ENCODE measurements at places on chromosomes 2 and 18.

DNA sequence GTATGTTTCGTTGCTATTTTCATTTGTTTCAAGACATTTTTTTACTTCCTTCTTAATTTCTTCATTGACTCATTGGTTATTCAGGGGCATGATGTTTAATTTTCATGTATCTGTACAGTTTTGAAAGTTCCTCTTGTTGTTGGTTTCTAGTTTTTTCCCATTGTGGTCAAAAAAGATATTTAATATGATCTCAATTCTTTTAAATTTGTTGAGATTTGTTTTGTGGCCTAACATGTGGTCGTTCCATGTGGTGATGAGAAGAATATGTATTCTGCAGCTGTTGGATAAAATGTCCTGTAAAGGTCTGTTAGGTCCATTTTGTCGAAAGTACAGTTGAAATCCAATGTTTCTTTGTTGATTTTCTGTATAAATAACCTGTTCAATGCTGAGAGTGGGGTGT, 110.3 kb upstream of the MAP4K4 start:
- DNase-seq = no peak

GRCh38 chr2:215557701-215558100, 121.8 kb upstream of the FN1 start:
- DNase-seq = no peak

DNA sequence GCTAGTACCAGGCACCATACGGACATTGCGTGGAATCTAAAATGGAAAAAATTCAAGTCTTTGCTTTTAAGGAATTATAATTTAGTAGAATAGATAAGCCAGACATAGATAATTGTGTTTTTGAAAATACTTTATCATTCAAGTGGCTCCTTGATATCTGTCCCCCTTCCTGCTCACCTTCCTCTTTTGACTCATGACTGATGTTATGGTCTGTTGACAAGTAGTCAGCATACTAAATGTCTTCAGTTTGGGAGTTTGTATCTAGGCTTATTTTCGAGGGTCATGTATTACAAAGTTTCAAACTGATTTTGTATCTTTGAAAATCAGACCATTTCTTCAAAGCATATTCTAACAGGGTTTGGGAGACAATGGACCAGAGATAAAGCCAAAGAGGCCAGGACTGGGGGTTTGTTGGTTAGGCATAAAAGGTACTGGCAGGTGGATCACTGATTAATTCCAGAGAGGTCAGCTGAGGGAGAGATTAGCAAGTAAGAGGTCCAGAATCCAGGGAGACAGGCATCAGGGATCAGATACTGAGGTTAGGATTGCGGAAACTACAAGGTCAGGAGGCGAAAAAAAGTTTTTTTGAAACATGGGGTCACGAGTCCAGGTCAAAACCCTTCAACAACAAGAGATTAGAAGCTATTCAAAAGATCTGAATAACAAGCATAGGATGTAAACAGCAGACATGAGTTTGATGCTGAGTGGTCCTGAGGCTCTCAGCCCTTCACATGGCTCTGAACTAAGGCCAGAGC, 31.5 kb upstream of the KLHL14 start:
- no peak for DNase-seq

- no peak for DNase-seq
Measured at GRCh38 chr2:241763551-241764274, 12.9 kb upstream of the GAL3ST2 start.

- no peak for DNase-seq
Measured at GRCh38 chr2:146867477-146867986, 977.3 kb upstream of the ACVR2A start.

DNA sequence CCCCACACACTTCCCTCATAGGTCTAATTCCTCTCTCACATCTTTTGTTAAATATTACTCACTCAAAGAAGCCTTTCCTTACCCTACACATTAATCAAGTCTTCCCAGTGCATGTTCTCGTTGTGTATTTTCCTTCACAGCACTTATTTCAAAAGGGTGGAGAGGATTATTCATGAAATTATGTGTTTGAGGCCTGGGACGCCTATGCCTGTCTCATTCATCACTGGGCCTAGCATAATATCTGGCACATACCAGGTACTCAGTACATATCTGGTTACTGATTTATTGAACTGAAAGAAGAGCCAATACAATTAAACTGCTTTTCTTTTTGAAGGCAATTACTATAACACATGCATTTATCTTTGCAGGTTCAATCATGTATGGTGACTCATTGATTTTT, 15.1 kb upstream of the MALL start:
- no peak for DNase-seq

DNA sequence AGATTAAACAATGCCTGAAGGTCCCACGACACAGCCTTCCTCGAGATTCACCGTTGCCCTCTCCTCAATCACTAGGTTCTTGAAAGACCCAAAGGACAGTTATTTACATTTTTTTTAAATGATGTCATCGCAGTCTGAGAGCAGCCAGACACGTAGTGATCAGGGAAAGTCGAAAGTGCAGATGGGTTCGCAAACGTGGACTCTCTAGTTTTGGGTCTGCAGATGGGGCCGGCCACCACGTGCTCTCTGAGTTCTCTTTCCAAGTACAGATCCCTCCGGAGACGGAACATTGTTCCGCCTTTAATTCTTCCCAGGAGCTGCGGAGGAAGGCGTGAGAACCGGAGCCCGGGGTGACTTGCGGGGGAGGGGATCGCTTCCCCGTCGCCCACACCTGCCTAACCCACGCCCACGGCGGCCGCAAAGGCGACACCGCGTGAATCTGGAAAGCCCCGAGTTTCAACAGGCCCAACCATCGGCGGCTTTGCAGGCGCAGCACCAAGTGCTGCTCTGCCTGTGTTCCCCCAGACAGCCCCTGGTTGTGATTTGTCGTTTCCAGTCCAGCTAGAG, 54.3 kb downstream of the PKDCC start:
- no peak for DNase-seq

GRCh38 chr2:16319551-16320121, 346.0 kb downstream of the CYRIA start:
- DNase-seq = no peak

DNA sequence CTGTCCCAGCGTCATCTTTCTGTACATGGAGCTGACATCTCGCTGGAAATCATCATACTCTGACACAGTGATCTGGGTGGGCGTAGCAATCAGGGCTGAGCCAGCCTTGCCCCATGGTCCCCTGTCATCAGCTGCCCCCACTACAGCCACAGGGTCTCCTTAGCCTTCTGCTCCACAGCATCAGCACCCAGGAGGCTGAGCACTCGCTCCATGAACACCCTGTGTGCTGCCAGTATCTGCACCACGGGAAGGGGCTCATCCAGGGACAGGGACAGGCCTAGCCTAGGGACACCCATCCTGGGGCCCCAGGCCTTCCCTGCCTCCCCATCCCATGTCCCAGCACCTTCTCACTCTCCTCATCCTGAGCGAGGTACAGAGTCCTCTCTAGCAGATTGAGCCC, 11.4 kb downstream of the ALPG start:
- DNase-seq = no peak

- DNase-seq = no peak
Measured at GRCh38 chr18:6044773-6045172, 149.5 kb upstream of the TMEM200C start.

- no peak for DNase-seq
Measured at GRCh38 chr2:19484736-19485135, 126.3 kb upstream of the OSR1 start.

DNA sequence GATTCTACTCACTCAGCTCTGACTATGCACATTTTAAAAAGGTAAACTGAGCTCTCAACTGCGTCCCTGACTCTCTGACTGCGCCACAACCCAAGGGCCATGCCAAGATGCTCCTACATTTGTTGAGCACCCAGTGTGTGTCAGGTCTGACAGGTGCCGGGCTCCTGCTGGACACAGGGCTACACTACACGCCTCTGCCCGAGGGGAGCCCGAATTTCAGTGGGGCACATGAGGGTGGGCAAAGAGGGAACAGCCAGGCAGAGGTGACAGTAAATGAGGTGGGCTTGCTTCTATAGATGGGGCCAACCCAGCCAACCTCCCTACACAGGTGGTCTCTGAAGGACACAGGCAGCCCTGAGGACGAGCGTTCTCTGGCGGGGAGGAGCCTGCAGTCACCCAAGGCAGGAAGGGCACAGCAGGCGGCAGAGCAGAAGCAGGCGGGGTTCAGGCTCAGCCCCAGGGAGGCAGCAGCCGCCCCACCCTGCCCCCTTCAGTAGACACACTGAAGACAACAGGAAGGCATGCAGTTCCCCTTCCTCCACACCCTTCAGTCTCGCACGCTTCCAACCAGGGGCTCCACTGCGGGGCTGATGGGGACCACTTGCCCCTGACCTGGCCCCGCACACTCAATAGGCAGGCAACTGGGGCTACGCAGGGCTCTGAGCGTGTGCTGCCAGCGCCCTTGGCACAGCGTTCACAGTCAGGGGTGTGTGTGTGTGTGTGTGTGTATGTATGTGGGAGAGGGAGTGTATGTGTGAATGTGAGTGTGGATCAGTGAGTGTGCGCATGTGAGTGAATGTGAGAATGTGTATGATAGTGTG, 98.4 kb downstream of the UXS1 start:
- no peak for DNase-seq

GRCh38 chr2:137237055-137237454, 471.7 kb downstream of the THSD7B start:
- no peak for DNase-seq

DNA sequence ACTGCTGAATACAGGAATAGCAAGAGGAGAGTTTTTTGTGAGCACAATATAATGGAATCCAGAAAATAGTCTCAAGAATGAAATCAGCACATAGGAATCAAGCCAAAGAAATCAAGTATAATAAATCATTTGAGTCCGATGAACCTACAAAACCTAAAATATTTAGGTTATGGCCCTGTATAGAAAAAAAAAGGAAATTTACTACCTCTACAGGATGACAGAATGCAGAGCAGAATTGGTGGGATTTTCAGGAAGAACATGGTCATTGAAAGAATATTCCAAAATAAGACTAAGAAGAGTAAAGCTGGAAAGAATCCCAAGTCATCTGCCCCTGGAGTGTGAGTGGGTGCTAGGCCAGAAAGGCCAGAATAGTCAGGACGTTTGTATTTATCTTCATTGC, 1041.2 kb upstream of the CDH2 start:
- DNase-seq = no peak

- no peak for DNase-seq
Measured at GRCh38 chr2:186031229-186031628, 292.6 kb downstream of the FSIP2 start.

GRCh38 chr18:75219745-75220375, 9.3 kb downstream of the TSHZ1 start:
- no peak for DNase-seq

- DNase-seq = no peak
Measured at GRCh38 chr2:99490623-99491461, 1.0 kb upstream of the REV1 start.

DNA sequence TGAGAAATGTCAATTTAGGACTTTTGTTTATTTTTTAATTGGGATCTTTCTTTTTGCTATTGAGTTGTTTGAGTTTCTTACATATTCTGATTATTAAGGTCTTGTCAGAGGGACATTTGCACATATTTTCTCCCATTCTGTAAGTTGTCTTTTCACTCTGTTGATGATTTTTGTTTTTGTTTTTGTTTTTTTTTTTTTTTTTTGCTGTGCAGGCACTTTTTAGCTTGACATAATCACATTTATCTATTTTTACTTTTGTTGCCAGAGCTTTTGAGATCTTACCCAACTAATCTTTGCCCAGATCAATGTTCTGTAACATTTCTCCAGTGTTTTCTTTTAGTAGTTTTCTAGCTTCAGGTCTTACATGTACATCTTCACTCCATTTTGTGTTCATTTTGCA, 166.6 kb downstream of the EPHA4 start:
- no peak for DNase-seq

GRCh38 chr18:37612524-37613252, 47.1 kb upstream of the CELF4 start:
- DNase-seq = no peak

DNA sequence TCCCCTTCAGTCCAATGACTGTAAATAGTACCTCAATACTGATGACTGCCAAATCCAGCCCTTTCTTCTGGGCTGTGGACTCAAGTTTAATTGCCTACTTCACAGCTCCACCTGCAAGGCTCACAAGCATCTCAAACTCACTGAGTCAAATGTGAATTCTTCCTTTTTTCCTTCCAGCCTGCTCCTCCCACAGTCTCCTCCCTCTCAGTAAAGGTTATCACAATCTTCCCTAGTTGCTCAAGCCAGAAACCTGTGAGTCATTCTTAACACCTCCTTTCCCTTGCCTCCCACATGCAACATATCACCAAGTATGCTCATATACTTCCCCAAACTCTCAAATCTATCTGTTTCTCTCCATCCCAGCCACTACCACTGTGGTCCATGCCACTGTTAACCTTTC, 3.7 kb upstream of the MFSD6 start:
- DNase-seq = no peak

DNA sequence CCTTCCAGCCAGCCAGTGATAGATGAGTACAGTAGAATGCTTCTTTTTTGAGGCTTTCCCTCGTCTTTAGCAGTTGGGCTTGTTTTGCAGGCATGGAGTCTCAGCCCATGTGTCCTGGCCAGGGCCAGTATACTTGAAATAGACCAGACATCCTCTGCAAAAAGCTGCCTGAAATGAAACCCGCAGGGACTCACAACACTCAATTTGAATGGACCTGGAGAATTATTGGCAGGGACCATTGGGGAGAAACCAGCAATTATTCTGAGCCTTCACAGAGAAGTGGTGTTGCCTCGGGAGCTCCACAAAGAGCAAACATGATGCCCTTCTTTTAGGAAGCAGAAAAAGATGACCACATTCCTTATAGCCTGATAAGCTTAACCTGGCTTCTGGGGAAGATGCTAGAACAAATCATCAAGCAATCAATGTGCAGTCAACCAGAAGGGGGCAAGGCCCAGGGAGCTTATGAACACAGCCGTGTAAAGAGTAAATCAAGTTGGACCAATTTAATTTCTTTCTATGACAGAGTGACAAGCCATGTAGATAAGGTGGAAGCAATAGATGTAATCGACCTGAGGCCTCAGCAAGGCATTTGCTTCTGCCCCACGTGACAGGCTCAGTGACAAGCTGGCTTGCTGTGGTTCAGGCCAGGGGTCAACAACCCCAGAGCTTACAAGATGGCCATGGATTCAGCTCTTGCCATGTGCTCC, 42.1 kb downstream of the BOD1L2 start:
- no peak for DNase-seq

GRCh38 chr2:166090346-166090745, 37.5 kb downstream of the SCN1A start:
- no peak for DNase-seq

DNA sequence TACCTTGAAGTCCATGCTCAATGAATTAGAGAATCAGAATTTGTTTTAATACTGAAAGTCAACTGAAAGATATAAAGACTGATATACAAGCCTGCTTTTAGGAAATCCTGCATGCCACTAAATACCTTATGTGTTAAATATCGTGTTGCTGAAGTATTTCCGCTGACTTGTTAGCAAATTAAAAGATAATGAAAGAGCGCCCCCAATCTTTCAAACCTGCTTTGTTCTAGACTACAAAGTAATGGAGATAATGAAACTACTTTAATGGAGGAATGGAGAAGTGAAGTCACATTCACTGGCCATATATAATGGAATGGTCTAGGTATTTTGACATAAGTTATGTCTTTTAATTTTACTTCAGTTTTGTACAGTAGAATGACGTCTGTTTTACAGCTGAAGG, 95.7 kb downstream of the ASXL3 start:
- DNase-seq = no peak

GRCh38 chr2:101205521-101206479, 46.9 kb upstream of the CNOT11 start:
- DNase-seq = peak; percentile 16
